ENCODE measurements at places on chromosomes 4 and X.

GRCh38 chrX:48761674-48762471, at the start of gene GLOD5:
Gene GLOD5 (plus strand): TSS chrX:48761747. CDS start chrX:48761791, 44 bp downstream.
- peak; percentile 6 for DNase-seq

DNA sequence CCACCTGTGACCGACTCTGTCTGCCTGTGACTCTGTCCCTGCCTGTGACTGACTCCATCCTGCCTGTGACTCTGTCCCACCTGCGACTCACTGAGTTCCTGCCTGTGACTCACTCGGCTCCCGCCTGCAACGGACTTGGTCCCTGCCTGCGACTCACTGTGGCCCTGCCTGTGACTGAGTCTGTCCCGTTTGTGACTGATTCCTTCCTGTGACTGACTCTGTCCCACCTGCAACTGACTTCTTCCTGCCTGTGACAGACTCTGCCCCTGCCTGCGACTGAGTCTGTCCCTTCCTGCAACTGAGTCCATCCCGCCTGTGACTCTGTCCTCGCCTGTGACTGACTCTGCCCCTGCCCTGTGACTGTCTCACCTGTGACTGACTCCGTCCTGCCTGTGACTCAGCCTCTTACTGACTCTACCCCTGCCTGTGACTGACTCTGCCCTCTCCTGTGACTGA, 9.6 kb upstream of the UVSSA start:
- DNase-seq = no peak

GRCh38 chr4:39655211-39655610, 16.5 kb upstream of the SMIM14 start:
- DNase-seq = no peak

- DNase-seq = no peak
Measured at GRCh38 chr4:142248946-142249345, 597.2 kb downstream of the INPP4B start.

GRCh38 chrX:103849558-103849957, 17.5 kb upstream of the RAB9B start:
- no peak for DNase-seq

GRCh38 chrX:109886122-109886761, 116.7 kb upstream of the TMEM164 start:
- peak; percentile 54 for DNase-seq

GRCh38 chrX:130625386-130625785, 223.6 kb downstream of the RBMX2 start:
- peak; percentile 56 for DNase-seq

DNA sequence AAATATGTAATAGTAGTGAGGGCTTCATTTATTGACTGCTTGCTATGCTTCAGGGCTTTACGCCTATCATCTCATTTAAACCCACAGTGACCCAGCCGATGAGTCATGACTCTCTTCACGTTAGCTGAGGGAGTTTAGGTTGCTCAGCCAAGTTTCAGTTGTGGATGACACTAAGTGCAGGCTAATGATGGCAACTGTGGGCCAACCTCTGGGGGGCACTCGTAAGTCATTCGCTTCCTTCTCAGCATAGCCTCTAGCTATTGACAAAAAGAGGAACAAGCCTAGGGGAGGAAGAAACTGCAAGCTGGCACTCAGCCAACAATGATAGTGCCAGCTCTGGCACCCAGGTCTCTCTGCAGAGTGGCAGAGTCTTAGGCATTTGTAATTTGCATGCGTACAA, 325.0 kb downstream of the ARHGAP10 start:
- DNase-seq = no peak

- DNase-seq = no peak
Measured at GRCh38 chrX:30762755-30763154, 109.5 kb downstream of the GK start.

DNA sequence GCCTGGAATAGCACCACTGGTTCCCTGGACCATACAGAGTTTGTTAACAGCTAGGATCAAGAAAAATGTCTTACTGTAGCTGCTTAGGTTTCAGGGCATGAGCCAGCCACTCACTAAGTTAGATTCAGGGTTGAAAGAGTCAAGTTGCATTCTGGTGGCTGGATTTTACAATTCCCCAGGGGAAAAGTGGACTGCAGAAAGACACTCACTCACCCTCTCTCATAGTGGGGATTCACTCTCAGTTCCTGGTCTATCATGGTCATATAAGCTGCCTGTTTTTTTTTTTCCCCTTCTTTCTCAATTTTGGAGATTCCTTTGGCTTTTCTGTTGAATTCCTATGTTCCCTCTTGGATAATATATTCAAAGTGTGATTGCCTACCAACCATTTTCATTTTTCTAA, 744.2 kb upstream of the GRIA3 start:
- no peak for DNase-seq

- no peak for DNase-seq
Measured at GRCh38 chr4:178955614-178956013, 1513.4 kb upstream of the AGA start.

DNA sequence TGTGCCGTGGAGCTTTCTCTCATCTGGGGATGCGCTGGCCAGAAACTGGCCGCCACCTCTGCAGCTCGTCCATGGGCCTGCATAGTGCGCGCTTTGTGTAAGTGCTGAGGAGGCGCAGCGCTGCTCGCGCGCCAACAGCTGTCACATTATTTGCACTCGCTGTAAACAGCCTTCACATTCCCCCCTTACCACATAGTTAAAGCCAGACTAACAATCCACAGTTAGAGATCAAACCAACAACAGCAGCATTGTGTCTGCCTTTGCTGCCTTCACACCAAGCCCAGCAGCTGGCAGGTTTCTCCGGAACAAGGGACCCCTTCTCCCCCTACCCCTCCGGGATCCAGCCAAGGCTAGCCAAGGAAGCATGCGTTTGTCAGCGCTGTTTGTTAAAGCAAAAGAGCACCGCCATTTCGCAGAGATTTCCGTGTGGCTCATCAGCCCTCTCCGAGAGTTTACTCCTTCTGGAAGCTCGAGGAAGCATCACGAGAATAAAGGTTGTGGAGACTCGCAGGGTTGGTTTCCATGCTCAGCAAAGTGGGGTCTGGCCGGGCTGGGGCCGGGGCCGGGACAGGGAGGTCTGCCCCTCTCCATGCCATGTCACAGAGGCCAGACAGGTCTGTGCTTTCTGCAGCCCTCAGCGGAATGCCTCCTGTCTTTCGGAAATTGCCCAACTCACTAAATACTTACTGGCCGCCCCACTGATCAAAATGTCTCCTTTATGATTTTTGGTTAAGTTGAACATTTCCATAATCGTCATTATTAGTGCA, 11.0 kb downstream of the BCOR start:
- peak; percentile 61 for DNase-seq

GRCh38 chr4:123409334-123409733, 12.7 kb downstream of the SPRY1 start:
- DNase-seq = no peak

DNA sequence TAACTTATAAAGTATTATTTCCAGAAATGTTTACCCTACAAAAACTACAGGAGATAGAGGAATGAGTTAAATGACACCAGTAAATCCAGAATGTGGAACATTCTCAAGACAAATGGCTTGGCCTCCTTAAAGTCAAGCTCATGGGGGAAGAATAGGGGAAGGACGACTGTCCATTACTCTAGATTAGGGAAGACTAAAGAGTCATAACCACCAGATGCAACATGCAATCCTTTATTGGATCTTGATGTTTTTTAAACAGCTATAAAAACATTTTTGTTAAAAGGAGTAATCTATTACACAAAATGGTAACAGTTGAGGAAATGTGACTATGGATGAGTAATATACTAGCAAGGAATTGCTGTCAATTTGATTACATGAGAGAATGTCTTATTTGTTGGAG, 11.1 kb downstream of the ACOT9 start:
- DNase-seq = no peak

DNA sequence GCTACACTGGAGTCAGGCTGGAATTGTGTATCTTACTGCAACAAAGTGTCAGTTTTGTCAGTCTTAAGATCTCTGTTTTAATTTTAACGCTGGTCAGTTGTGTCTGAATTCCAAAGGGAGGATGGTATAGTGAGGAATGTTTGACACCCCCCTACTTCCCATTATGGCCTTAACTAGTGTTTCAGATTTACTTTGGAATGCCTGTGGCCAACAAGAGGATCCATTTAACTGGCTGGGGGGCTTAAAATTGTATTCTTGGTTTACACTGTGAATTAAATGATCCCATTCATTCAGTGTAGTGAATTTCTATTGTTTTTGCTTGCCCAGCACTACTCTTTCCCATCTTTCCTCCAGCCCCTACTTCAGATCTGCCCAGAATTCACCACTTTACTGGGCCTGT, 75.8 kb upstream of the IQCM start:
- no peak for DNase-seq

GRCh38 chrX:2934715-2935710, 5.9 kb upstream of the ARSD start:
- no peak for DNase-seq

DNA sequence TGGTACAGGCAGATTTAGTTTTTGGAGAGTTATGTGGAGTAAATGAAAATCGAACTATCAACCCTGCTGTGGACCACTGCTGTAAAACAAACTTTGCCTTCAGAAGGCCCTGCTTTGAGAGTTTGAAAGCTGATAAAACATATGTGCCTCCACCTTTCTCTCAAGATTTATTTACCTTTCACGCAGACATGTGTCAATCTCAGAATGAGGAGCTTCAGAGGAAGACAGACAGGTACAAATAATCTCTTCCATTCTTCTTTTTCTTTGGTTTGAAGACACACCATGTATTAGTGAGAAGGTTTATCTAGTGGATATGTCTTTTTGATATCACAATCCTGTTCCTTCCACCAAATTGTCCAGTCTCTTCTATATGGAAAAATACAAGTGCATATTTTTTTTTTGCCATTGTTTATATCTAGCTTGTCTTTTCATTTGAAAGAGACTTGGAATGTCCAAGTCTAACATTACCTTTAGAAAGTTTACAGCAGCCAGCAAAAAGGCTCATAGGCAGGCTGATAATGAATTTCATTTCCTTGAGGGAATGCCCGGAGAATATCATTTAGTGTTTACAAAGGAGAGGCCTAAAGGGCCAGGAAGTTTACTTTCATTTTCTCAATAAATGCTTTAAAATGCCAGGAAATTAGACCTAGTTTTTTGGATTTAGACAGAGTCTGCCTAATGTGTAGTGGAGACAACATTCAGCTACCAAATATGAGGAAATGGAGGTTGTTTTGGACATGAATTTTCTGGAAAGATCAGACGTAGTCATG, 18.6 kb downstream of the AFM start:
- no peak for DNase-seq

DNA sequence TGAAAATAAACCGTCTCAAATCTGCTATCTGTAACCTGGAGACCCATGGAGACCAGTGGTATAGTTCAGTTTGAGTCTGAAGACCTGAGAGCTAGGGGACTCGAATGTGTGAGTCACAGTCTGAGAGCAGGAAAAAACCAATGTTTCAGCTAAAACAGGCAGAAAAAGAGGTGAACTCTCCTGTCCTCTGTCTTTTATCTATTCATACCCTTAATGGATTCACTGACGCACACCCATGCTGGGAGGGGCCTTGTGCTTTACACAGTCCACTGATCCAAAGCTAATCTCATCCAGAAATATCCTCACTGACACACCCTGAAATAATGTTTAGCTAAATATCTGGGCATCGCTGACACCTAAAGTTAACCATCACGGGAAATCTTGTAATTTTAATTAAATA, 297.9 kb downstream of the GPM6A start:
- no peak for DNase-seq

DNA sequence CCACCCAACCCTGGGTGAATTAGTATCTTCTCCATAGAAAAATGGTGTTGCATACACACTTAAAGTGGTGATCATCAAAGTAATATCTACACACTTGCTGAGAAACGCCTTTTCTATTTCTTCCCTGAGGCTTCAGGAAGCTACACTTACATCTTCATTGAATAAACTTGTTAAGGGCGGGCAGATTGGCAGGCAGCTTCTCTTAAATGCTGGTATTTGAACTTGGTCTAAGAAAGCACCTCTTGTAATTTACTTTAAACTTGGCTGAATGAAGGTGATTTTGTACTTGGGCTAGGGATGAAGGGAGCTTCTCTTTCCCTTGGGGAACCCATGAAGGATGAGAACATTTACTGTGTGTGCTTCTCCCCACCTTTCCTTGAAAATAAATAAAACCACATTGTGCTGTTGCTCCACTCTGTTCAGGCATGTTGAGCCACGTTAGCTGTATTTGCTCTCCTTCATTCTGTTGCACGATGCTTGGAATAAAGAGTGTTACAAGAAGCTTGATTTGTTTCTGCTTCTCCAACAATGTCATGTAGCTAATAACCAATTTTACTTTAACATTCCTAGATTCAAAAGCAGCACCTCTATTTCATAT, 430.1 kb downstream of the ANKRD50 start:
- no peak for DNase-seq

DNA sequence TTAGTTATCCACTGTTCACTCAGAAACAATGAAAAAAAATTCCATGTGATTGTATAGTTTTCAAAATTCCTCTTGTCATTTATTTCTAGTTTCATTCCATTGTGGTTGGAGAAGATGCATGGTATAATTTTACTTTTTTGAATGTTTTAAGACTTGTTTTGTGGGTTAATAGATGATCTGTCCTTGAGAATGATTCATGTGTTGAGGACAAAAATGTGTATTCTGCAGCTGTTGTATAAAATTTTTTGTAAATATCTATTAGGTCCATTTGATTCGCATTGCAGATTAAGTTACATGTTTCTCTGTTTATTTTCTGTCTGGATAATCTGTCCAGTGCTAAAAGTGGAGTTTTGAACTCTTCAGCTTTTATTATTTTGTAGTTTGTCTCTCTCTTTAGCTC, 65.4 kb downstream of the RTL3 start:
- DNase-seq = no peak

- DNase-seq = no peak
Measured at GRCh38 chr4:140363051-140363450, 10.4 kb upstream of the SCOC start.
